ENCODE measurements at places on chromosomes 16 and 17.

DNA sequence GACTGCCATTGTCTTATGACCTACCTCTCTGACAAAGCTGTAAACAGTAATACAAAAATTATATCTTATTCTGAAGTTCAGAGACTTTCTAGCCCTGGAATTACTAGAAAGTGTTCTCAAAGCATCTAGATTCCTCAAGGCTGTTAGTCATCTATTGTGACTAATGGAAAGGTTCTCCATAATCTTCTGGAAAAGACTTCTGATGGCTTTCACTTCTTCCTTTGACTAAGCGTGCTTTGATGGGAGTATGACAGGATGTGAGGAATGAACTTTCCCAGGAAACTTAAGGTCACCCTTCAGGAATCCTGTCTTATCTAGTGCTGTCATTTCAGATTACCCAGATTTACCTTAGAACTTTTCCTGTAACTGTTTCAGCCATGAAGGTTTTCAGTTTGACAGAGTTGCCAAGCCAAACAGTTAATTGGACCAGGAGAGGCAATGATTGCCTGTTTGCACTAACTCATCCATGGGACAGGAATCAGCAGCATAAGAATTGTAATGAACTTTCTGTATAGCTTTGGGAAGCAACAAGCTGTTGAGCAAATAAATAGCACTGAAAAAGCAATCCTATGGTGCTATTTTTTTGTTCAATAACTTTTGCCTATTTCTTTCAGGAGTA is 43.5 kb downstream of the AP2B1 start:
- DNase-seq: no peak
- H3K36me3 ChIP-seq: peaks cover 35% of the 10 kb centered on the region
- H3K4me1 ChIP-seq: peaks cover 14% of the 10 kb centered on the region
- H3K27me3 ChIP-seq: no peaks in the 10 kb centered on the region

- no peak for DNase-seq
- H3K27ac ChIP-seq: no peak overlapping the region
- peaks cover 9% of the 10 kb centered on the region for H3K4me1 ChIP-seq
- H3K4me3 ChIP-seq: no peak overlapping the region
Measured at GRCh38 chr17:48439875-48440505, 10.0 kb upstream of the SKAP1 start.

- DNase-seq: no peak
- H3K4me3 ChIP-seq: no peak overlapping the region
- H3K27ac ChIP-seq: no peak overlapping the region
Measured at GRCh38 chr16:83270061-83270460, 537.7 kb upstream of the HSBP1 start.

DNA sequence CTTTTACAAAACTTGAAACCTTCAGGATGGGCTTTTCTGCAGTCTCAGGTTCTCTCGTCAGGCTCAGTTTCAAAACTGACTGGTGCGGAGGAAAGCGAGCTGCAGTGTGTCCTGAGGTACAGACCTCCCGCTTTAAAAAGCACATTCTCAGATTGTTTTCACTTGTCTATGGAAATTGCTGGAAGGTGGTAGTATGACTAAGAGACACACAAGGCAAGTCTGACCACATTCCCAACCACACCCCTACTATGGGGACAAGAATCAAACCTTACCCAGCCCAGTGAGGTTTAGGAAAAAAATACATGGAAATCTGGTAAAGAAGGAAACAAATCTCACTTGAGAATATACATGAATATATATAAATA is 18.2 kb downstream of the SRP68 start:
- peak overlapping the region; percentile 98 for H3K27ac ChIP-seq
- peak overlapping the region; percentile 68 for H3K4me3 ChIP-seq
- peaks cover 91% of the 10 kb centered on the region for H3K36me3 ChIP-seq
- H3K27me3 ChIP-seq: no peaks in the 10 kb centered on the region
- H3K4me1 ChIP-seq: peaks cover 69% of the 10 kb centered on the region
- peak; percentile 59 for DNase-seq
